ENCODE measurements at places on chromosomes 6 and 20.
A peak's percentile ranks its signal among the peaks of the same experiment; 100 is the strongest.

DNA sequence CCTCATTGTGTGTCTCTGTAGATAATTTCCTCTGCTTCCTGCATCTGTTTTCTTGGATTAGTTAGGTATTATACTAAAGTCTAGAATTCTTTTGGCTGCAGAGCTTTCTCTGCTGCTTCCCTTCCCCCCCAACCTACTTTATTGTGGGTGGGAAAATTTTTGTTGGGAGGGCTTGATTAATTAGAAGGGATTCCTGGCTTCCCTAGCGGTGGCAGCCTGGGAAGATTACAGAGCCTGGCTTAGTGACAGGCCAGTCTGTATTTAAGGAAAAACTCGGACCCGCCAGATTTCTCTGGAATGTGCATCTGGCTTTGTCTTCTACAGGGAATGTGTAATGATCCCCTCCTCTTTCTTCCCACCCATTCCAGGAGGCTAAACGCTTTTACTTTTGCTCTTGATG is 31.2 kb downstream of the SLX4IP start:
- no peak for DNase-seq

DNA sequence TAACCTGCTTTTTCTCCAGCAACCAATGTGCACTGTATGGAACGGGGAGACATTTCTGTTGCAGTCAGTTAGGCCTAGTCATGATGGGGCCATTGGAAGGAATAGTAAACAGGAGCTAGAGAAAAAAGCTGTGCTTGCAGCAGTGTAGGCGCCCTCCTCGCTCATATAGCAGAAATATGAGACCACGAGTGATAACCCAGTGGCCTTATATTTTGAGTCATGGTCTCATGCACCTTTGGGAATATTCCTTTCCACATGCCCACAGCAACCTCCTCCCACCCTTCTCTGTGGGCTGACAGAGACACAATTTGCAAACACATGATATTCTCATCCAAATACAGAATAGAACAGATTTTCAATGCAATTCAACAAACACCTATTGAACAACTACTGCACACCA is 248.9 kb upstream of the CITED2 start:
- no peak for DNase-seq

DNA sequence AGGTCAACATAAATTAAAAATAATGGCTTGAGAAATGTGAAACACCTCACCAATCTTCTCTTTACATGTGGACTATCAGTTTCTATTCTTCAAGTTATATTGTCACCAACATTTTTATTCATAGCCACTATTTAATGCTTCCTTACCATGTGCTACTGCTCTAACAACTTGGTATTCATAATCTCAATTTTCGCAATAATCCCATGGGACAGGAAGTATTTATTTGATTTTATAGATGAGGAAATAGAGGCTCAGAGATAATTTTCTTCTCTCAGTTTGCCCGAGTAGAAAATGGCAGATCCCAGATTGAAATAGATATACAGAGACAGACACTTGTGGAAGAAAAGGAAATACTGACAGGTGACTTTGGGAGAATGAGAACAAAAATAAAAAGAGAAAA is 66.6 kb downstream of the FAM83B start:
- no peak for DNase-seq

GRCh38 chr6:88220493-88220892 is 54.3 kb upstream of the CNR1 start:
- no peak for DNase-seq

DNA sequence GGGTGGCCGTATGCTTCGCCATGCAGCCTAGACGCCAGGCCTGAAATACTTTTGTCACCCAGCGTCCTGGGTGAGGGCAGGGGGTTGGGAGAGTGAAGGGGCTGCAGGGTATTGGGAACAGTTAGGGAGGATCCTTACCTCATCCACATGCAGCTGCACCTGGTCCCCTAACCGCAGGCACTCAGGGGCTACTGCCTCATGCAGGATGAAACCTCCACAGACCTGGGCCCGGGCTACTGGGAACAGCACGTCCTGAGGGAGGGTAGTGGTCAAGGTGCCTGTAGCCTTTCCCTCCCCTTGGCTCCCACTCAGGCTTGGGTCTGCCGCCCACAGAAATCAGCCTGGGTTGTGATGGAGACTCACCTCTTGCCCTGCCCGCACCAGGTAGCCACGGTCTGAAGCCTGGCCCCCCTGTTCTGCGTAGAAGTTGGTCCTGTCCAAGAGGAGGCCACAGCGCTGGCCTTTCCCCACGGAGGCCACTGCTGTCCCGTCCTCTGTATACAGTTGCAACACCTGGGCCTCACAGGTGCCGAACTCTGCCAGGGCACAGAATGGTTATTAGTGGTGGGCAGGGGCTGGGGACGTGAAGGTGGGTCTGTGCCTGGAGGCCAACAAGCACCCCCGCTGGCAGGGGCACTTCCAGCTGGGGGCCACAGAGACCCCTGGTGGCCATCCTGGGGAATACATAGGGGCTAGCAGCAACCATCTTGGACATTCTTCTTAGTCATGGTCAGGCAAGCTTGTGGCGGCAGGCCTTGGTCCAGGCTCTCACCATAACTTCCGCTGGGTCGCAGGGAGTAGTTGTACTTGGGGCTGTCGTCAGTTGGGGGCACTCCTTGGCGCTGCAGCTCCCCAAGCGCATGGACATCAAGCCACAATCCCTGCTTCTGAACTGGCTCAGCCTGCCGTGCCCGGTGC is 8.6 kb downstream of the AARS2 start:
- peak; percentile 3 for DNase-seq

Data from activated CD8-positive, alpha-beta memory T cell treated with anti-CD3 and anti-CD28 coated beads for 1 hour (primary cell).